Fibroblast of skin of left quadriceps (primary cell): ENCODE measurements at places on chromosomes 2 and 18.

GRCh38 chr2:118774458-118775133, 72.9 kb downstream of the EN1 start:
- no peak for DNase-seq

- no peak for DNase-seq
Observed at GRCh38 chr2:237361194-237362004, 52.6 kb downstream of the COL6A3 start.

GRCh38 chr2:19367326-19367725, 8.9 kb upstream of the OSR1 start:
- DNase-seq, result no peak

DNA sequence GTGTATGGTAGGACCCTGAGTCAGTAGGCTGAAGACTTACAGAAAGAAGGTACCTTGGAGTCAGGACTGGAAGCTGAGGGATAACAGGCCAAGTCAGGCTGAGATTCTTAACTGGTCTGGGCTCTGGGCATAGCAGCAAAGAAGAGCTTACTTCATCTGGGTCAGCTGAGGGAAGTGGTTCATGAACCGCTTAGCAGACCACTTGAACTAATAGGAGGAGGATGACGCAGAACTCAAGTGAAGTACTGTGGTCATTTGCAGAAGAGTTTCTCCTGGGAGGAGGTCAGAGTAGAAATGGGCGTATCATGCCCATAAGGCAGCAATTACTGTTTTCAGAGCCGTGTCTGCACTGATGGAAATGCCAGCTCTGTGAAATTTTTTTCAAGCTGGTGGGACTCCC, 164.5 kb downstream of the LCLAT1 start:
- DNase-seq, result no peak

DNA sequence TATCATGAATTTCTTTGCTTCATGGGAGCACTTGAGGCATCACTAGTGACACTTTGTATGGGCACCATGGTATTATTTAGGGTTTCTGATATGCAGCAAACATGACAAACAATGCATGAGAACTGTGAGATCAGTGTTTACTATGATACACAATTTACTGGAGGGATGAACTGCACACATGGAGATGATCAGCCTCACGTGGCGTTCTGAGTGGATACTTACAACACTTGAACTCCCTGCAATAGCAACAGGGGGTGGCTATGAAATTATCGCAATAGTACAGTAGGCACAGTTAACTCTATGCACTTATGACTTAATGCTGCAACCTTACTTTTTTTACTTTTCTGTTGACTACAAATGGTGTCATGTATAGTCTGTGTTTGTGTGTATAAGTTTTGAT, 18.5 kb upstream of the UGT1A8 start:
- DNase-seq, result no peak
